Activated naive CD8-positive, alpha-beta T cell treated with anti-CD3 and anti-CD28 coated beads for 36 hours (primary cell): ENCODE measurements at places on chromosomes 6 and 20. TPM values are rescaled to one million over a fixed set of nuclear protein-coding genes. Genes with fewer than 3 reads are reported as not detected.

Gene COL10A1
- not detected for total RNA-seq

Gene TAP1
- 356 TPM for total RNA-seq

Gene EBF4
- 0.98 TPM for total RNA-seq

Gene SYNCRIP
- total RNA-seq: 271 TPM

Gene NKX2-4
- total RNA-seq: not detected

Gene C4B
- 4.0 TPM for total RNA-seq

Gene SAMD3
- 2.7 TPM for total RNA-seq

Gene TSPO2
- total RNA-seq: not detected

Gene PRDM13
- total RNA-seq: 0.10 TPM

Gene EDN3
- not detected for total RNA-seq

Gene ZBTB46
- total RNA-seq: 0.04 TPM

Gene CD24
- 0.27 TPM for total RNA-seq

Gene MICB
- total RNA-seq: 18.5 TPM

Gene PSORS1C2
- not detected for total RNA-seq

Gene WFDC10B
- total RNA-seq: not detected

Gene MYL9
- total RNA-seq: not detected

Gene DZANK1
- 1.9 TPM for total RNA-seq

Gene HS3ST5
- not detected for total RNA-seq

Gene NMBR
- not detected for total RNA-seq

Gene NOX3
- not detected for total RNA-seq

Gene CST7
- 41.5 TPM for total RNA-seq

Gene FAM209B
- not detected for total RNA-seq

Gene MPC1
- 22.2 TPM for total RNA-seq

Gene BCAS1
- 0.10 TPM for total RNA-seq

Gene FAXC
- total RNA-seq: not detected
